Smooth muscle cell of the coronary artery (primary cell): ENCODE measurements at places on chromosomes 6 and 20. TPM values are rescaled to one million over a fixed set of nuclear protein-coding genes. Genes with fewer than 3 reads are reported as not detected.

Gene ZNF311
- total RNA-seq, result 0.94 and 0.98 TPM in 2 replicates

Gene KCNG1
- 4.1 and 6.8 TPM in 2 replicates for total RNA-seq

Gene OPN5
- total RNA-seq, result not detected in 2 replicates

Gene SNAI1
- 0.23 and 2.9 TPM in 2 replicates for total RNA-seq
